ENCODE measurements at places on chromosomes 3 and 15. TPM values are rescaled to one million over a fixed set of nuclear protein-coding genes. Genes with fewer than 3 reads are reported as not detected.

GRCh38 chr15:65286069-65286703 lies 497 bp downstream of the PARP16 start:
- no peak for DNase-seq

GRCh38 chr3:111068574-111068973 lies 3.0 kb upstream of the NECTIN3 start:
- DNase-seq: no peak

DNA sequence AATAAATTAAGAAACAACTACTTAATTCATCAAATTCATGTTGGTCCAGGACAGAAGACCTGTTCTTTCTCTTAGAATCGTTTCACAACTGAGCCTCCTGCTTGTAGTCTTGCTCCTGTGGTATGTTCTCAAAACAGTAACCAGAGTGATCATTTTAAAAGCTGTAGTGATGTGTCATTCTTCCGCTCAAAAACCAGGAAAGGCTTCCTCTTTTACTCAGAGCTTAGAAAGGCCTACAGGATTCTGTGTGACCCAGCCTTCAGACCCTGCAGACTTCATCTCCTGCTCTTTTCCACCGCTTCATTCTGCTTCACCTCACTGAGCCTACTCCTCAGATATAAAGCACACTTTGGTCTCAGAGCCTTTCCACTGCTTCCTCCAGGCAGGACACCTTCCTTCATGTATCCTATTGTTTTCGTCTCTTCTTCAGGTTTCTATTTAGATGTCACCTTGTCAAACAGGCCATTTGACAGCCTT lies 22.7 kb downstream of the ST6GAL1 start:
- DNase-seq: no peak

GRCh38 chr3:14133876-14134275 lies 9.0 kb downstream of the TMEM43 start:
- DNase-seq: no peak

DNA sequence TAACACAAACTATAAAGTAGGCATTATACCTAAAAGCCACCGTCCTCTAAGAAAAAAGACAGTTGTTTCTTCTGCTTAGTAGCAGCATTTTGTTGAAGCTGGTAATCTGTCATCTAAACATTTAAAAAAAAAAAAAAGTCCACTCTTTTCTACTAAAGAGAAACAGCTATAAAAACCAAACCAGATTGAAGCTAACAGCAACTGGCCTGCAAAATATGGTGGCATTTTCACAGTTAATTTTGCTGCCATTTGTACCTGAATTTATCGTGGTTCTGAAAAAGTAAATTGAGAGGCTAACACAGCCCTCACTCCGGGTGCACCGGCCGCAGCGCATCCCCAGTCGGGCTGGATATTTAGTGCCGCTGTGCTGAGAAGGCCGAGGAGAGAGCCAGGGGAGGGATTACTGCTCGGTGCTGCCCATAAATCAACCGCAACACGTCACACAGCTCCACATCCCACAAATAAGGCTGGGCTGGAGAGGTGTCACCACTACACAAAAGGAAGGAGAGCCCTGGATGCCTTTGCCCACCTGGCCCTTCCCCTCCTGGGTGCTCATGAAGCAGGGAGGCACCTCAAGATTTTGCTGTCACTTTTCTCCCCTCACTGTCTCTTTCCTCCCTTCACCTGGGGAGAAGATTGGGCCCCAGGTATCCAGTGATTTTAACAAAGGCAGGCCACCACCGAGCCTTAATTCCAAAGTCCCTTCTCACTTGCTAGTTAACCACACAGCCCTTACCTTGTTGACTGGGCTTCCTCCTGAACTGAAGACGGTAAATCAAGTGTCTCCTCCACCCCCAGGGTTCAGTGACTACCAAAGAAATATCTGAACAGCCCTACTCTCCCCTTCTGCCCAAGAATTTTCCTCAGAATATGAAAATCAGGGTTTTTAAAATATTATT lies 44.4 kb downstream of the MECOM start:
- DNase-seq: no peak

The GREM1 gene
- not detected for total RNA-seq

The PLCH1 gene
- total RNA-seq: 0.27 TPM

The PHLDB2 gene
- 5.9 TPM for total RNA-seq

Measured in B cell (primary cell).